ENCODE measurements at places on chromosomes 2 and 18.

DNA sequence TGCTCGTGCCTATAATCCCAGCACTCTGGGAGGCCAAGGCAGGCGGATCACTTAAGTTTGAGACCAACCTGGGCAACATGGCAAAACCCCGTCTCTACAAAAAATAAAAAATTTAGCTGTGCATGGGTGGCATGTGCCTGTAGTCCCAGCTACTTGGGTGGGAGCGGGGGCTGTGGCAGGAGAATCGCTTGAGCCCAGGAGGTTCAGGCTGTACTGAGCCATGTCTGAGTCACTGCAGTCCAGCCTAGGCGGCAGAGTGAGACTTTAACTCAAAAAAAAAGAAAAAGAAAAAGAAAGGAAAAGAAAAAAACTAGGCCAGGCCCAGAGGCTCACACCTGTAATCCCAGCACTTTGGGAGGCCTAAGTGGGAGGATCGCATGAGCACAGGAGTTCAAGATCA is 30.8 kb downstream of the TWSG1 start:
- DNase-seq = no peak

- no peak for DNase-seq
Observed at GRCh38 chr2:28233164-28233676, 159.4 kb upstream of the FOSL2 start.

GRCh38 chr2:100588071-100588786 is 25.4 kb downstream of the PDCL3 start:
- DNase-seq = no peak

DNA sequence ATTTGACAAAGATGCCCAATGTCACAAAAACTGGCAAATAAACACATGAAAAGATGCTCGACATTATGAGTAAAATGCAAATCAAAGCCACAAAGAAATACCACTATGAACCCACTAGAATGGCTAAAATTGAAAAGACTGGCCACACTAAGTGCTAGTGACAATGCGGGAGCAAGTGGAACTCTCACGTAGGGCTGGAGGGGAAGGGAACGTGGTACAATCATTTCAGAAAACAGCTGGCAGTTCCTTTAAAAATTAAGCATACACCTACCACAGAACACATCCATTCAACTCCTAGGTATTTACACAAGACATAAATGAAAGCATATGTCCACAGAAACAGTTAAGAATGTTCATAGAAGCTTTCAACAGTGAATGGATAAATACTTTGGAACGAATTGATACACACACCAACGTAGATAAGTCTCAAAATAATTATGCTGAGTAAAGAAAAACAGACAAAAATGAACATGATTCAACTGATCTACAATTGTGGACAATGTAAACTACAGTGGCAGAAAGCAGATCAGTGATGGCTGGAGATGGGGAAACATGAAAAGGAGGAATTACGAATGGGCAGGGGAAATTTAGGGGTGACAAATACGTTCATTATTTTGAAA is 71.7 kb downstream of the MYOM1 start:
- no peak for DNase-seq

- DNase-seq = no peak
Observed at GRCh38 chr2:31522786-31523185, 58.0 kb downstream of the SRD5A2 start.
